ENCODE measurements at places on chromosomes 1 and 21.

DNA sequence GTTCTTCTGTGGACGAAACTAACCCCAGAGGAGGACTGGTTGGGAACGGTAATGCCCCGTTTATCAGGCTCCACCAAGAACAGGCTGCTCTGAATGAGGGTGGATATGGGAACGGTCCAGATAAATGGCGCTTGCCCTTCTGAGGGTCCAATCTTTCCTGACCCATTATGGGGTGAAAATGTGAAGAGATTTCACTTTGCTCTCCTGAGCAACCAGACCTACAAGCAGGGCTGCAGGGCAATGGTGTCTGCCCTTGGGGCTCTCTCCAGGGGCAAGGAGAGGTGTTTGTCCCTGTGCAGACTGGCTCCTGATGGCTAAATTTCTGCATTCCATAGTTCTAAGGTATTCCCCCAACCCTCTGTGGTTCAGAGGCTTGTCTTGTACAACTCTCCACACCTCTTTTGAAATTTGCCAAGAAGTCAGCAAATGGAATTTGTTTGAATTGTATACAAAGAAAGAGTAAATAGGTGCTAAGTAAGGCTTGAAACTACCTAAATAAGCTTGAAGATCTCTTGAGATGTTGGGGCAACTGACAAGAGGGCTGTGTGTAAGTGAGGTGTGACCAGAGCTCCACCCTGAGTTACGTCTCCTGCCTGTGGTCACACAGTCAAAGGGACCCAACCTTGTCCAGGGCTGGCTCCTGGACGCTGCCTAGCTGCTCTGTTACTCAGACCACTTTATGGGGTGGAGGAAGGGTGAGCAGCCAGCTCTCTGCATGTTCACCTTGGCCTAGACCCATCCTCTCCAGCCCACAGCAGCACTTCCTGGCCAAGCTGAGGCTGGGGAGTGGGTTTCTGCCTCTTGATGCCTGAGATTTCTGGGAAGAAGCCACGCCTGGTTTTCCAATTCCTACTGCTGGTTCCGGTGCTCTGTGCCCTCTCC is 24.8 kb downstream of the SLC2A1 start:
- no peak for DNase-seq

- no peak for DNase-seq
Observed at GRCh38 chr1:13860031-13860430, 160.0 kb downstream of the PRDM2 start.

DNA sequence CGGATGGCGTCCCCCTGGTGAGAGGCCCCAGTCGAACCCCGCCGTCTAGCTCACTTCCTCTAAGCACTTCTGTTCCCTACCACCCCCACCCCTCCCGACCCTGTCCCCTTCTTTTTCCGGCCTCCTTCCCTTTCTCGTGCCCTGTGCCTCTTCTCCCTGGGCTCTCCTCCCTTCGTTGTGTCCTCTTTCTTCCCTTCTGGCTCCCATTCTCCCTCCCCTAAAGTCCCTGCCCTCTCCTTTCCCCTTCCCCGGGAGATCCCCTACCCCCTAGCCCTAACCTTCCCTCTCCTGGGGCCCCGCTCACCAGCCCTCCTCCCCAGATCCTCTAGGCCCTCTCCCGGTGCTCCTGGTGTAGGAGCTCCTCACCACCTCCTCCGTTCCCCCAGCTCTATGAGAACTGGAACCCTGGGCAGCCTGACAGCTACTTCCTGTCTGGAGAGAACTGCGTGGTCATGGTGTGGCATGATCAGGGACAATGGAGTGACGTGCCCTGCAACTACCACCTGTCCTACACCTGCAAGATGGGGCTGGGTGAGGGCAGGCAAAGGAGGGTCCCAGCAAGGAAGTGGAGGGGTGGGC is 15.9 kb downstream of the BCAN start:
- DNase-seq, result no peak

DNA sequence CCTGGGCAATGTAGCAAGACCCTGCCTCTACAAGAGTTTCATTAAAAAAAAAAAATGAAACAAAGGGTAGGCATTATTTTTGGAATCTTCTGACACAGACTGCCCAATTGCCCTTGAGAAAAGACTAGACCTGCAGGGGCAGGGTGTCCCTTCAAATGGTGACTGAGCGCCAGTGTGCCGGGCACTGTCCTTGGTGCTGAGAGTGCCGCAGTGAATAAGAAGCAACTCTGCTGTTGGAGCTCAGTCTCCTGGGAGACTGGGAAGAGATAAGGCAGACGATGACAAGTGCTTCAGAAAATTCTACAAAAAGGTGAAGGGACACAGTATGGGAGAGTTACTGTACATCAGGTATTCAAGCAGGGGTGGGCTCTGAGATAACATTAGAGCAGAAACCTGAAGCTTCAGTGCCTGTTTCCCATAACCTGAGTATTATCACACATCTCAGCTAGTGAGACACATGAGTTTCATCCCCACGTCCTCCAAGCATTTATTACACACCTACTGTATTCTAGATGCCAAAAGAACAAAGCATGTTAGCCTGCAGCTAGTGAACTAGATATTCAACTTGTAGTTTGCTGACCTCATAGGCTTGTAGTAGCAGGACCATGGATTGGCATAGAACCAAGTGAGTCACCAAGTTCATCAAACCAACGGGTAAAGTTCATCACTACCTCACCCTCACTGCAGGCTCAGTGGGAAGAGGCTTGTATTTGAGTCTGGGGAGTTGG is 18.4 kb upstream of the RPL11 start:
- DNase-seq, result peak; percentile 30

- DNase-seq, result no peak
Observed at GRCh38 chr1:113657126-113657525, 102.2 kb downstream of the PHTF1 start.

DNA sequence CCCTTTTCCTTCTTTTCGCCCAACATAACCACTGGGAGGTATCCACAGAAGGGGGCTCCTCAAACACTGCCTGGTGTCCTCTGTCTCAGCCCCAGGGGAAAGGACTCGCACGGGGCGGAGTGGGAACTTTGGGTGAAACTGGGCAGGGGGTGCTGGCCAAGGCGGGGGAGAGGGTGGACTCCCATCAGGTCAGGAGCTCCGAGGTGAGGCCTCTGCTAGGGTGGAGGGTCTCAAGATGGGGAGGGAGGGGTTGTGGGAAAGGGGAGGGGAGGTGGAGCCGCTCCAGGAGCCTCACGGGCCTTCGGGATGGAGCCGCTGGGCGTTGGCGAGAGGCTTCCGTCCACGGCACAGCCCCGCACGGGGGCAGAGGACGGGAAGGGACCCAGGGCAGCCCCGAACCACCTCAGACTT is 43.2 kb upstream of the POFUT2 start:
- no peak for DNase-seq

GRCh38 chr1:109083923-109084322 is 6.6 kb upstream of the TMEM167B start:
- no peak for DNase-seq

DNA sequence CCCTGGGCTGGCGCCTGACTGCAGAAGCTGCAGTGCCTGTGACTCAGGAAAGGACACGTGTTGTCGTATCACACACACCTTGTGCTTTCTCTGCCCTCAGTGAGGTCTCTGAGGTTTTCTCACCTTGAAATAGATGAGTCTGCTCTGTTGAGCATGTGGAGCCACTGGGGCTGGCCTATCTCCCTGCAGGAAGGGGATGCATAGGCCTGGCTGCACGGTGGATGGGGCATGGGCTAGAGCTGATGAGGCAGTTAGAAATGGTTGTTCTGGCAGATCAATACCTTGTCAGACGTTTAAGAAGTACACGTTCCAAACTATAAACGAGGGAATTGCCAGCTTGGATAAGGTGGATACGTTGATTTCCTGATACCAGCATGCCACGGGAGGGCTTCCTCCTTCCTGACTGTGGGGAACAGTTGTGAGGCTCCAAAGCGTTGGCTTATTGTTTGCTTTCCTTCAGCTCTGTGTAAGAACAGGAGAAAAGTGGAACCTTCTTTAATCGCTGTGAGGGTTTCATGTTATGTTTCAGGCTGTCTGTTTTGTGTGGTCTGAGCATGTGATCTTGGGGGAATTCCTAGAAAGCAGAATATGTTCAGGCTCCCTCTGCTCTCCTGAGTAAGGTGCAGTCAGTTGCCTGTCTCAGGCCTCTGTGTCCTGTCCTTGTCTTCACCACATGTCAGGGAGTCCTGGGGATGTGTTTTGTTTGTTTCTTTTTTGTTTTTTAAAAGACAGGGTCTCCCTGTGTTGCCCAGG is 44.8 kb downstream of the PCNT start:
- no peak for DNase-seq

GRCh38 chr1:76046149-76046548 is 28.4 kb upstream of the ST6GALNAC3 start:
- DNase-seq, result no peak

- DNase-seq, result no peak
Observed at GRCh38 chr21:14722841-14723483, 176.8 kb upstream of the SAMSN1 start.

DNA sequence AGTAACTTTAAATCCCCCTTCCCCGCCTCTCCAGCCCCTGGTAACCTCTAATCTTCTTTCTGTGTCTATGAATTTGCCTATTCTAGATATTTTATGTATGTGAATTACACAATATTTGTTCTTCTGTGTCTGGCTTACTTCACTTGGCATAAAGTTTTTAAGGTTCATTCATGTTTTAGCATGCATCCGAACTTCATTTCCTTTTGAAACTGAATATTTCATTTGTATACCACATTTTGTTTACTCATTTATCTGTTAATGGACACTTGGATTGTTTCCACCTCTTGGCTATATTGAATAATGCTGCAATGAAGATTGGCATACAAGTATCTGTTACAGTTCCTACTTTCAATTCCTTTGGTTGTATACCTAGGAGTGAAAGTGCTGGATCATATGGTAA is 205.3 kb downstream of the TM2D1 start:
- no peak for DNase-seq

- DNase-seq, result no peak
Observed at GRCh38 chr21:36741506-36741905, 42.6 kb downstream of the SIM2 start.

- no peak for DNase-seq
Observed at GRCh38 chr1:110554871-110555801, 36.2 kb upstream of the KCNA10 start.

DNA sequence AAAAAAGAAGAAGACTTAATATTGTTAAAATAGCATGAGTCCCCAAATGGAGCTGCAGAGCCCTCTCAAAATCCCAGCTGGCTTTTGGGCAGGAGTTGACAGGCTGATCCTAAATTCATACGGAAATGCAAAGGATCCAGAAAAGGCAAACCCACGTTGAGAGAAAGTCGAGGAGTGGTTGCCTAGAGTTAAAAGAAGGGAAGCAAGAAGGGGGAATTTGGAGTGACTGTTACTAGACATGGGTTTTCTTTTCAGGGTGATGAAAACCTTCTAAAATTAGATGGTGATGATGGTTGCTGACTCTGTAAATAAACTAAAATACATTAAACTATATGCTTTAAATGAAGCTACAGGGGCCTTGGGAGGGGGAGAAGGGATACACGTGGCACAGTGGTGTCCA is 1.6 kb downstream of the DNMT3L start:
- DNase-seq, result no peak

DNA sequence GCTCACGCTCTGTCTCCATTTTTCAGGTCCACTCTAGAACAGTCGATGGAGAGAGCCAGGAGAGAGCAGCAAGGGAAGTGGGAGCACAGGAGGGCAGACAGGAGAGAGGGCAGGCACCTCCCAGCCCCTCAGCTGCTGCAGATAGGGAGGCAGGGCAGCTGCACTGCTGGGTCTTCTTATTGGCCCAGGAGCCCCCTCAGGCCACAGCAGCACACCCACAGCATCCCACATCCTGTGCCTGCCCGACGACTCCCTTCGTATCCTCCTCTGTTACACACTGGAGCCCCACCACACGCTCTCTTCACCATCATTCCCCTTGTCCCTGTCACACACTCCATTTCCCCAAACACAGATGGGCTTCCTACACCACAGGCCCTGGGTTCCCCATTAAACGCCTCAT is 13.7 kb upstream of the ARTN start:
- DNase-seq, result no peak

GRCh38 chr1:220879509-220880361 is 492 bp downstream of the HLX start:
- peak; percentile 22 for DNase-seq

- DNase-seq, result no peak
Observed at GRCh38 chr1:234018816-234019215, 114.3 kb downstream of the SLC35F3 start.

DNA sequence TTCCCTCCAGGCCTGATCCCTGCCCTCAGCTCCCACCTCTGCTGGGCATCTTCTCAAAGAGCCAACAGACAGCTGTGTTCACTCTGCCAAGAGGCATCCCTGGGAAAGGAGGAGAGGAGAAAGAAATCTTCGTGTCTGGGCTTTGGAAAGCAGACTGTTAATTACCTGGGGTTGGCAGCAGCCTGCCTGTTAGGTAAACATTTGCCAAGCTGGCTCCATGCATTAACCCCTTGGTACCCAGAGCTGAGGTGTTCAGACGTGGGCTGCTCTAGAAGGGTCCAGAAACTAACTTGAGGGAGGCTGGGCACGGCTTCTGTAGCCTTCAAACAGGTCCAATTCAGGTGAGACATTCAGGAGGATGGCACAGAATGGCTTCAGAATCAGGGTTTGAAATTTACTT is 8.7 kb upstream of the EXTL1 start:
- no peak for DNase-seq

GRCh38 chr1:2953688-2954285 is 67.5 kb upstream of the ACTRT2 start:
- DNase-seq, result no peak

DNA sequence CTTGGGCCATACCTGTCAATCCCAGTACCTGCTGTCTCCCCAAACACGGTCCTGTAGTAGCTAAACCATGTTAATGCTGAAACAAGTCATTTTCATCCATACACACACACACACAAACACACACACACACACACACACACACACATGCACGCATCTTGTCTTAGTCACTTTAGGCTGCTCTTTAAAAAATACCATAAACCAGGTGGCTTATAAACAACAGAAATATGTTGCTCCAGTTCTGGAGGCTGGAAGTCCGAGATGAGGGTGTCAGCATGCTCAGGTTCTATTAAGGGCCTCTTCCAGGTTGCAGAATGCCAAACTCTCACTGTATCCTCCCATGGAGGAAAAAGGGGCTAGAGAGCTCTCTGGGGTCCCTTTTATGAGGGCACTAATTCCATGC is 129.9 kb downstream of the NTPCR start:
- no peak for DNase-seq

GRCh38 chr1:232579958-232580941 is 49.7 kb downstream of the SIPA1L2 start:
- peak; percentile 16 for DNase-seq

DNA sequence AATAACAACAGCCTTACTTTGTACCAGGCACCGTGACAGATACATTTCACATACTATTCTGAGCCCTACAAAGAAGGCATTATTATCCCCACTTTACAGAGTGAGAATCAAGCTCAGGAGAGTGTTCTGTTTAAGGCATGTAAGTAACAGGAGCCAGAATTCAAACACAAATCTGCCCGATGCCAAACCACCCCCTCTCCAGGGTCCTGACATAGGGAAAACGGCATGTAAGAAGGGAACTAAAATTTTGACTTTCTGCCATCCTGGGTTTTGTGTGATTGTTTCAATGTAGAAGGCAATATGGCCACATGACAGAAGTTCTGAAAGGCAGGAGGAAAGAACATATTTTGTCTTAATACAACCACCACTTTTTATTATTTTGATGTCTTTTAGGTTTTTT is 5.5 kb downstream of the FUCA1 start:
- DNase-seq, result no peak
